NCI-H524 treated with DMSO at 0.1 percent for 48 hours (cell line): ENCODE measurements at places on chromosomes 1 and 21.

GRCh38 chr21:42548687-42549406 lies 35.2 kb downstream of the SLC37A1 start:
- DNase-seq: no peak

DNA sequence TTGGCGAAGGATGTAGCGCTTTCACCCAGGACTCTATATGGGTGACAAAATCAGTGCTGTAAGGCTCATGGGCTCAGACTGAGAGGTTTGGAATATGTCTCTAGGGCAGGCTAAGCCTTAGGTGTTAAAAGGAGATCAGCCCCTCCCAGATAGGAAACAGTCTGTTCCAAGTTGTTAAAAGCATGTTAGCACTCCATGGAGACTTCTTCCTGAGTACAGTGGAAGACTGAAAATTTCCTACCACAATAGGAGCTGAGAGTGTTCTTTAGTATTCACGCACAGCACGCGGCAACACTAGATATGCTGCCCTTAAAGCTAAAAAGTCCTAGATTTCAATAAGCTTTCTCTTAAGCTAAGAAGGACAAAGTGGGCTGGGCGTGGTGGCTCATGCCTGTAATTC lies 122.1 kb downstream of the TRABD2B start:
- DNase-seq: no peak

- DNase-seq: no peak
Measured at GRCh38 chr1:246771366-246771765, 47.2 kb downstream of the SCCPDH start.

GRCh38 chr1:107225706-107226105 lies 84.9 kb downstream of the NTNG1 start:
- no peak for DNase-seq

GRCh38 chr1:31102501-31102950 lies 37.0 kb upstream of the PUM1 start:
- no peak for DNase-seq

DNA sequence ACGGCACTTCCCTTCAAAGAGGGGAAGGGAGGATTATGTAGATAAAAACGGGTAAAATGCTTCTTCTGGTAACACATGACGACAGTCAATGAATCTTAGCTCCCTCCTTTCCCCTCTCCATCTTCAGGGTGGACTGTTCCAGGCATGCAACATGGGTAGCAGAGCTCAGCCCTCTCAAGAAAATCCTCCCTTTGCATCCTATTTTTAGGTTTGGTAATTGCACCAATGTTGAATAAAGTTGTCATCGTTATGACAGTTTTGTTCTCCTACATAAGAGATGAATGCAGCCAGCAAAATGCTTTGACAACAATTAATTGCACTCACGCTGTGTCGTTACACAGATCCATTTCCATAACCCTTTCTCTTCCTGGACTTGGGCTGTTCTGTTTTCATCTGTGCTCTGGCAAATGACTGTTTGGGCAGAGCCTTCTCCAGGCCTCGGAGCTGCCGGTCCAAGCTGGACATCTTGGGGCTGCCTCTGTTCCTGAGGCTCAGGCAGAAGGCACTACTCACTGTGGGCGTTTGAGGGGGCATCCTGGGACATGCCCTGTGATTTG lies 127.6 kb downstream of the CNIH3 start:
- no peak for DNase-seq

- DNase-seq: no peak
Measured at GRCh38 chr1:175824079-175824478, 80.7 kb upstream of the TNR start.

- DNase-seq: no peak
Measured at GRCh38 chr1:182602935-182603645, 1.1 kb downstream of the RGS16 start.

DNA sequence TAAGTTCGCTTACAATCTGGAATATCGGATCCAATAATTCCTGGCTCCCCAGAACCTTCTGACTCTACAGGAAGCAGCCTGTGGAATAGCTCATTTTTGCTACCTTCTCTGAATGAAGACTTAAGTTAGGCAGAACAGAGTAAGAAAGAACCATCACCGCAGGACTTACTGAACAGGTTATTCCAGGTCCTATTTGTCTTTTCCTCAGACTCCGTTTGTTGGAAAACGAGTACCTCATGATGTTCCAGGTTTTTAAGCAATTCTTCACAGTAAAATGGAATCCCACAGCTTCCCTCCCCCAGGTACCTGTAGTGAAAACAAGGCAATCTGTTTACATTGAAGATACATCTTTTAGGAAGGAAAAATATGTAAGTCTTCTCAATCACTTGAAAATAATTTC lies 59.8 kb downstream of the ADCY10 start:
- DNase-seq: no peak

DNA sequence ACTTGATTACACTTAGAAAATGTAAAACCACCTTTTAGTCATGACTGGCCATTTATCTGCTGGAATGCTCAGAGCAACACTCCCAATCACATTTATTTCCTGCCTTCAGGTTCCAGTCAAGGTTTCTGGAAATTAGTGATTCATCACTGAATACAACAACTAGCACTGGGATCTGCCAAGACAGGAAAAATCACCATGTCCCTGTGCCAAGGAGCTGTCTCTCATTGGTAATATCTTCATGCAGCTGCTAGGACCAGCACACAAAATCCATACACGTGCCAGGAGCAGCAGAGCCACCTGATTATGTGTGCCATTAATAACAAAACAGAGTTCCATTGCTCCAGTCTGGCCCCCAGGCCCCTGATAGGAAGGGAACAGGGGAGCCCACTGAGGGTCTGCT lies 194.6 kb downstream of the TNR start:
- DNase-seq: no peak

DNA sequence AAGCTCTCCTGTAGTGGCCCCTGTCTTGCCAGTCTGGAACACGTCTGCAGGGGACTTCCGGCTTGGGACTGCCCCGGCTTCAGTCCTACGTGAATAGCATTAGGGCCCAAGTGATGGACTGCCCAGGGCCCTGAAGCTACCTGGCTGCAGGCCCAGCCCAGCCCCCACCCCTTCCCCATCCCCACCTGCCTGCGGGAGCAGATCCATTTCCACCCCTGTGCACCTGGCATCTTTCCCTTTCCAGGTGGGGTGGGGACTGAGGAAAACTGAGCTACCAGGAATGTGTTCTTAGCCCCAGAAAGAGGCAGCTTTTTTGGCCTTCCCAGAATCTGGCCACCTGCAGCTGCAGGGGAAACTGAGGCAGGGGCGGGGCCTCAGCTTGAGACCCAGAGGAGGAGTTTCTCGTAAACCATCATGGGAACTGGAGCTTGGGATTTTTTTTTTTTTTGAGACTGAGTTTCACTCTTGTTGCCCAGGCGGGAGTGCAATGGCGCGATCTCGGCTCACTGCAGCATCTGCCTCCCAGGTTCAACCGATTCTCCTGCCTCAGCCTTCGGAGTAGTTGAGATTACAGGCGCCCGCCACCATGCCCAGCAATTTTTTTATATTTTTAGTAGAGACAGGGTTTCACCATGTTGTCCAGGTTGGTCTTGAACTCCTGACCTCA lies 3.2 kb downstream of the EDN2 start:
- no peak for DNase-seq

GRCh38 chr1:204407295-204407971 lies 4.2 kb downstream of the PPP1R15B start:
- DNase-seq: no peak

DNA sequence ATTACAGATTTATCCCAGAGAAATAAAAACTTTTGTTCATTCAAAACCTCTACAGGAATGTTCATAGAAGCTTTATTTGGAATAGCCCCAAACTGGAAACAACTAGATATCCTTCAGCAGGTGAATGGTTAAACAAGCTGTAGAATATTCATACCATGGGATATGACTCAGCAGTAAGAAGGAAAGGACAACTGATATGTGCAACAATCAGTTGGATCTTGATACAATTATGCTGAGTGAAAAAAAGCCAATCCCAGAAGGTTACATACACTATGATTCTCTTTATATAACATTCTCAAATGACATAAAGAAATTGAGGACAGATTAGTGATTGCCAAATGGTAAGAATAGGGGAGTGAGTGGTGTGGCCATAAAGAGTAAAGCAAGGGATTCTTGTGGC lies 376.7 kb downstream of the S1PR1 start:
- no peak for DNase-seq

- no peak for DNase-seq
Measured at GRCh38 chr1:200880212-200880611, 7.4 kb downstream of the GPR25 start.

DNA sequence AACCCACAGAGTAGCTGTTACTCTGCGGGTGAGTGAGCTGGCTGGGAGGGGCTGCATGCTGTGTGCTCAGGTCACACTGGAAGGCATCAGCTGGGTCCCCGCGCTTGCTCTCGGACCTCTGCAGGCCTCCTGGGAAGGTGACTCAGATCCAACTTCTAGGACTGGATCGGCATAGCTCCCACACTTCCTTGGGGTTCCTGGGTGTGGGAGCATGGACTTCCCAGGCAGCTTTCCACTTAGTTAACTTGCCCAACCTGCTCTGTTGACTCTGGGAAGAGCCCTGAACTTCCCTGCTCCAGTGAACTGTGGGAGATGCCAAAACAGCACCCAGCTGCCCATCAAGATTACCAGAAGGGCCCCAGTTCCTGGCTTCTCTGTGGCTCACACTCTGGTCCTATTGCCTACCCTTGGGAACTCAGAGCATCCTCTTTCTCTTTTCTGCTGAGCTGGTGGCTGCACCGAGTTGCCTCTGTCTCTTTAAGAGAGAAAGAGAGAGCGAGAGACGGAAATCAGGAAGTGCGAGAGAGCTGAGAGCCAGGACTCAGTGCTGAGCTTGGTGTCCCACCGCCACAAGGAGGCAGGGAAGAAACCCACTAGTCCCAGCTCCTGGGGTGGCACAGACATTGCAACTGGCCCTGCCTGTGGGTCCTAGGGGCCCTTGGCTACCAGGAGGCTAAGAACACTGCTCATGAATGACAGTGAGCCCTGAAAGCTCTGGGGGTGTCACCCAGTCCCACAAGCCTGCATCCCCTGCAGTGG lies at the start of gene IKBKE:
Gene IKBKE (plus strand): TSS at position 544 of the 759 bp plus-strand sequence. CDS start 2,752 bp downstream, outside the sequence.
- DNase-seq: no peak

GRCh38 chr1:6795661-6796060 lies 10.4 kb downstream of the CAMTA1 start:
- no peak for DNase-seq

- DNase-seq: no peak
Measured at GRCh38 chr1:38481871-38482826, 377.4 kb downstream of the RRAGC start.

GRCh38 chr1:41812453-41812852 lies 106.3 kb downstream of the HIVEP3 start:
- DNase-seq: no peak

GRCh38 chr1:159898527-159898926 lies 1.4 kb downstream of the CFAP45 start:
- no peak for DNase-seq

GRCh38 chr21:14312871-14313270 lies 70.1 kb downstream of the HSPA13 start:
- no peak for DNase-seq
